HS-27A (cell line): ENCODE measurements at places on chromosomes 3 and 15.

DNA sequence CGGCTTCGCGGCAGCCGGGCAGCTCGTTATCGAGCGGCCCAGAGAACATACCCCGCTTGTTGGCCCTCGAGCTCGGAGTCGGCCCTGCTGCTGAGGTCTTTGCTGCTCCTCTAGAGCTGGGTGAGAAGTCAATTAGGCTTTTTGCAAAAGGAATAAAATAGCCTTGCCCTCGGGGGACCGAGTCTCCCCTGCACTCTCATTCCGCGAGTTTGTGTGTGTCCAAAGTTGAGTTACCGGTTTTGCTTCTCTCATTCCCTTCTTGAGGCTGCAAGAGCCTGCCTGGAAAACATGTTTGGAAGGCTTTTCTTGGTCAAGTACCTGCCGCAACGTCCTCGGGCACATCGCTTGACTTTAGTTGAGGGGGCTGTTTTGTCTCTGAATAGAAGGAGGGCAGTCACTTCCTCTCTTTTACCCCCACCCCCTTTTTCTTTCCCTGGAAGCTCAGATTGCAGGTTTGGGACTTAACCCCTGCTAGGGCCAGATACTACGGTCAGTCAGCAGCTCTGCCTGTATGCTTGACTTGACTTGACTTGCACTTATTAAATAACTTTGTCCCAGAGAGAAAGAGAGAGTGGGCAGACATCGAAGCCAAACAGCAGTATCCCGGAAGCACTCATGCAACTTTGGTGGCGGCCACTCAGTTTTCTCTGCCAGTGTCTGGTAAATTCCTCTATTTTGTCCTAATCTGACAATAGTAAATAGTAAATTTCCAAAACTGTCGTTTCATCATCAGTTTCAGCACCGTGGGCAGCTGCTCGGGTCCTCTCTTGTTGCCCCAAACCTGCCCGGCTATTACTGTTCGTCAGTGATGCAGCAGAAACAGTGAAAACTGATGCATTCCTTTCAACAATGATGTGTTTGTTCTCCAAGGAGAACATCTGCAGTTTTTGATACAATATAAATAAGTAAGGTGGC is 609 bp downstream of the RNF13 start:
- DNase-seq, result peak; percentile 12

DNA sequence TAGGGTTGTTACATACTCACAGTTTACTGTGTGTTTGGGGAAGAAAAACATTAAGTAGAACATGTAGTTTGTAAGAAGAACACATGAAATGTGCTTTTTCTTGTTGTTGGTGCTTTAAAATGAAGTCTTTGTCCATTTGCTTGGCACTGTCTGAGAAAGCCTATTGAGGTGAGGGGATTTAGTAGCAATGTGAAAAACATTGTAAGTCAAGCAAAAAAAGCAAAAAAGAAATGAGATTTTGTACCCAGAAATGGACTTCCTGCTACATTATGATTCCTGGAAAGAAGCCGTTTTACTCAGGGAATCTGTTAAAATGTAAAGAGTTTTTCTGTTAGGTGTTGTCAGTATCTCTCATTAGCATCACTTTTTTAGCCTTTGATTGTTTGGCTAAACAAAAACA is 59.9 kb downstream of the KAT2B start:
- no peak for DNase-seq

- no peak for DNase-seq
Measured at GRCh38 chr3:79886204-79886603, 118.4 kb upstream of the ROBO1 start.

DNA sequence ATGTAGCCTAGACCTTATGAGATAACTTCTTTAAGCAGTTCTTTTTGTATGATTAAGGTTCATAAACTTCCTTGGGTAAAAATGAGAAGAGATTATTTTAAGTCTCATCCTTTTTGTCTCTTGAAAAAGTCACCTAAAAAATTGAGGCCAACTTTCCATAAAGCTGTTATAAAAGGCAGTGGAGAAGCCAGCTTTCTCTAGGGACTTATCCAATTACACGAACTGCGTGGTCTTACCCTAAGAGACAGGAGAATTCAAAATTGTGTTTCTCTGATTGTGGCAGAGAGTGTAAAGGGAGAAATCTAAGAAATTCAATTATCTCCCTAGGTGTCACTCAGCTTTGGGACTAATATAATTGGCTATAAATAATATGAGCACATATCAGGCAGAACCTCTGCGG is 262.0 kb downstream of the SHOX2 start:
- DNase-seq, result no peak

DNA sequence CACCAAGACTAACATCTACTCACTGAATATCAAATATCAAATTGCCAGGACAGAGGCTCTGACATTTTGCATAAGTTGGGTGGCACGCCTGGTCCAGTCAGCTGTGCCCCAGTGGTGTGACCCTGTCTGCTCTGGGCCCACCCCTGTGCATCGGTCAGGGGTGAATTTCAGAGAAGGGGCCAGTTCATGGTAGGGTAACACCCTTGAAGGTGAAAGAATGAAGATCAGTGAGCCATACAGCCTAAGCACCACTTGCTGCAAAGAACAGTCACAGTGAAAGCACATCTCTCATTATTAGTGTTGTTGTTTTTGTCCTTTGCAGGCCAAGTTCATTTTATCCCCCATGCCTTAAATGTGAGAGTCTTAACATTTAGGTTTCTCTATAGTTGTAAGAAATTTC is 86.8 kb downstream of the MYRIP start:
- DNase-seq, result no peak

GRCh38 chr3:38707730-38708129 is 58.2 kb upstream of the SCN5A start:
- DNase-seq, result no peak

DNA sequence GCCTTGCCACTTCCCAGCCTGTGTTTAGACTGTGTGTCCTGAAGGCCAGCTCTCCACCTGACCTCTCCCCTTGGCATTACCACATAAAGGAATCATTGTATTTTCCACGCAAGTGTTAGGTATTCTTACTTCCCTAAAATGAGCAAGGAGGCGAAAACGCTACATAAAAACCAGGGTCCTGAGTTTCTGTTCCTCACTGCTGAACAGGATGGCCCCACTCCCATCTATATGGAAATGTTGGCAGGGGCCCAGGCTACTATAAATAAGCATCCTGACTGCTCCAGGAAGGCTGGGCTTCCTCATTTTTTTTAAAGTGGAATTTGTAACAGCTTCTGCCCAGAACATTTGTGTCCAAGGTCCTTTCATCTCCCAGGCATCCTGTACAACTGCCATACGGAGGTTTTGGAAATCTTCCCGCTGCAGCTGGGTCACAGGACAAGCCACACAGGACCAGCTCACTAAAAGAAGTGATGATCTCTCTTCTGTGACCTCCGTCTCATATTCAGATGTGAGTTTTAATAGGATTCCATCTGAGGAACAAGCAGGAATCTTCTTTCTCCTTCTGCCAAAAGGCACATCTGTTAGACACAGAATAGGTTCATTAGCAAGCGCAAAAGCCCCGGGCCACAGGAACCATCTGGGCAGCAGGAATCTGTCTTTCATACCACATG is 56.4 kb upstream of the LIMD1 start:
- no peak for DNase-seq

- no peak for DNase-seq
Measured at GRCh38 chr3:179016979-179017670, 54.5 kb downstream of the ZMAT3 start.

DNA sequence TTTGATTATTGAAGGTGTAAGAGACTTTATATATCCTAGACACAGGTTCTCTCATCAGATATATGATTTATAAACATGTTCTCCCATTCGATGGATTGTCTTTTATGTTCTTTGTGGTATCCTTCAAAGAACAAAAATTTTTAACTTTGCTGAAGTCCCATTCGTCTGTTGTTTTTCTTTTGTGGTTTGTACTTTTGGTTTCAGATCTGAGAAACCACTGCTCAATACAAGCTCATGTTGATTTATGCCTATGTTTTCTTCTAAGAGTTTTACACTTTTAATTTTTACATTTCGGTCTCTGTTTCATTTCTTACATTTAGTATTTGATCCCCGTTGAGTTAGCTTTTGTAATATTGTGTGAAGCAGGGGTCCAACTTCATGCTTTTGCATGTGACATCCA is 103.3 kb upstream of the SPRED1 start:
- no peak for DNase-seq

GRCh38 chr15:40438712-40439111 is 2.0 kb upstream of the BAHD1 start:
- no peak for DNase-seq

- peak; percentile 14 for DNase-seq
Measured at GRCh38 chr15:89129123-89129815, 41.0 kb downstream of the ABHD2 start.

DNA sequence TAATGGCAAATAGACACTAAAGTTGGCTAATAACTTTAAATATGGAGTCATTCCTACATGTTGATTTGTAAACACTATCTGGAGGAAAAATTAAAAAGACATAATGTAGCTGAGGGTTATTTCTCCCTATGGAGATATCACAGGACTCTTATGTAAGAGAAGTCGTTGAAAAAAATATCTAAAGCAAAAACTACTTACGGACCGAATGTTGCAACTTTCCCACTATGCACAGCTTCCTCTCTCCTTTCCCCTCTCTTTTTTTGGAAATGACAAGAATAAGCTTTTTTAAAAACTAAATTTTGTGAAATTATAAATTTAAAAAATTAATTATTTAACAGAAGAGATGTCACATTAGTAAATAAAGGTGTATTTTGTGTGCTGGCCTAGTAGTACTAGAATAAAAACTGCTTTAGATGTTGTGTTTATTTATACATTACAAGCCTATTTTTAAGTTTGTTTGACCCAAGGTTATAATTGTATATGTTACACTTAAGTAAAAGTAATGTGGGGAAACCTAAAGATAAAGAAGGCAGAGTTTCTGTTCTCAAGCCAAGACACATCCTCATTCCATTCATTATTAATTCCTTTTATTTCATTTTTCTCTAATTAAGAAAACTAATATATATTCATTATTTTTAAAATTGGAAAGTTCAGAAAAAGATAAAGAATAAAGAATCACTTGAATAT is 20.7 kb upstream of the PPARG start:
- DNase-seq, result no peak

DNA sequence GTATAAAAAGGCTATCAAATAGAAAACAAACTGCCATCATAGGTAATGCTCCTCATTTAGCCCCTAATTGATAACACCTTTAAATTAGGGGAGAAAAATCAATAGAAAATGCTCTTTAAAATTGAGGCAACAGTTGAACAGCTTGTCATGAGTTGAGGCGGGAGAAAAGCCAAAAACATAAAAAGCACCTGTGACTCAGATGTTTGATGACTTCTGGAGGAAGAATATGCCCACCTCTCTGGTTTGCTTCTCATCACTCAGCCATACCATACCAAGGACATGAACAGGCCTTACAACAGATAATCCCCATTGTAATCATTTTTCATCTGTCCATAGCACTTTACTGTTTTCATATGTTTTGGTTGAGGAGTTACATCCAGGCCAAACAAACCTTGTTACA is 246.0 kb downstream of the MYRIP start:
- no peak for DNase-seq

- DNase-seq, result no peak
Measured at GRCh38 chr15:58014470-58014869, 51.0 kb downstream of the ALDH1A2 start.

GRCh38 chr3:116020495-116020894 is 397.2 kb downstream of the GAP43 start:
- DNase-seq, result no peak

DNA sequence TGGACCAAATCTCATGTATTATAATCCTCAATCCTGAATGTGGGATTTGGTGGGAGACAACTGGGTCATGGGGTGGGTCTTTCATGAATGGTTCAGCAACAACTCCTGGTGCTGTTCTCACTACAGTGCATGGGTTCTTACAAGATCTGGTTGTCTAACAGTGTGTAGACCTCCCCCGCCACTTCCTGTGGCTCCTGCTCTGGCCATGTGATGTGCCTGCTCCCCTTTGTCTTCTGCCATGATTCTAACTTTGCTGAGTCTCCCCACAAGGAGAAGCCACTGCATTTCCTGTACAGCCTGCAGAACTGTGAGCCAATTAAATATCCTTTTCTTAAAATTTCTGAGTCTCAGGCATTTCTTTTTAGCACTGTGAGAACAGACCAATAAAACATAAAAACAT is 557.5 kb downstream of the GOLGA6L6 start:
- DNase-seq, result no peak

- no peak for DNase-seq
Measured at GRCh38 chr3:30620402-30621360, 14.3 kb downstream of the TGFBR2 start.

DNA sequence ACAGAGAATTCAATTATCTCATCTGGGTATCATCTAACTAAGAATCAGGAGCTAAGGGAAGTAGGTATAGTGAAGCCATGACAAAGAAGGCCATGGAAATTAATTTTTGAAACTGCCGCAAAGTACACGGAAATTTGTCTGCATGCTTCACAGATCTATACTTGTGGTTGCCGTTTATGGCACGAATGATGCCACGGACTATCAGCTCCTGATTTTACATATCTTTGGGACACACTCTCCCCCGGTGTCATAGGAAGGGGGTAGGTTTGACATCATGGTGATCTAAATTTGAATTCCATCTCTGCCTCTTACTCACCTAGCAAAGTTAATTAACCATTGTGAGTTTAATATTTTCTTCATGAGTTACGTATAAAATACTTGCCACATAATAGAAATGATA is 14.0 kb downstream of the ARPP21 start:
- no peak for DNase-seq

DNA sequence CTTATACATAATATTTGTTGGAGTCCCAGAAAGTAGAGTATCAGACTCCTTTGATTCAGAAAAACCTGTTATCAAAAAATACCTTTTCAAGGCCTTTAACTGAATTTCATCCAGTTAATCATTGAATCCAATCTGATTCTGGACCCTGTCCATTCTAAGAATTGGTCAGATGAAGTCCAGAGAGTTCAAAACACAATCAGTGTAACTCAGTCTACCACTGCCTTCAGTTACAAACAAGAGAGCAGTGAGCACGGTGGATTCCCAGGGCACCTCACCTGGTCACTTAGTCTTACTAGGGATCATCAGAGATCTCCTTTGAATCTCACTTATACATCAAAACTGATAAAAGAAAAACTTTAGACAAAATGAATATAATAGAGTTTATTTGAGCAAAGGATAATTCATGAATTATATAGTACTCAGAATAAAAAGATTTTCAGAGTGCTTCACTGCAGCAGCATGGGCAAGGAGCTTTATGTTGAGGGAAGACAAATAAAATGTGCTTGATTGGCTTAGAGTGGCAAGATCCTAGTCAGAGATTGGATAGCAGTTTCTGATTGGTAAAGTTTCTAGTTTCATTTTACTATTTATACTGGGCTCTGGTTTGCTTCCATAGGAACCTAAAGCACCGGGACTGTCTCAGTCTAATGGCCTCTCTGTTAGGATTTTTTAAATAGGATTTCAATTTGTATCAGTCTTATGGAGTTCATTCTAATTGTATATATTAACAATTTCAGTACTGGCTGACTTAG is 474.9 kb upstream of the GOLIM4 start:
- no peak for DNase-seq

GRCh38 chr3:167895684-167896083 is 160.2 kb downstream of the SERPINI1 start:
- no peak for DNase-seq
